ENCODE measurements at places on chromosomes 1 and 21.
A peak's percentile ranks its signal among the peaks of the same experiment; 100 is the strongest.

DNA sequence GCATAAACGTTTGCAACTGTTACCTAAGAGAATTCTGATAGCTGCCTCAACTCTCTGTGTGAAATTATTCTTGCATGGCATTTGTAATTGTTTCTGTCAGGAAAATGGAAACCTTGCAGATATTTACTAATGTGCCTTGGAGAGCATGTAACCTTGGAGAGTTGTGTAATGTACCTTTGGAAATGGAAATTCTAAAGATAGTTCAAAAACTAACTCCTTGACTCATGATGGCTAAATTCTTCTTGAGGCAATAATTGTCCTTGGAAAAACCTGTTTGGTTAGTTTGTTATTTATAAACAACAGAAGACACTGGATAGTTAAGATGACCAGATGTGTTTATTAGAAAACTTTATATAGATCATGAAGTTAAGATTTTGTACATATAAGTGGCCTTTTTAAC is 1033.8 kb downstream of the PLA2G4A start:
- no peak for DNase-seq

GRCh38 chr1:24180676-24181075 is 6.4 kb downstream of the IFNLR1 start:
- no peak for DNase-seq

DNA sequence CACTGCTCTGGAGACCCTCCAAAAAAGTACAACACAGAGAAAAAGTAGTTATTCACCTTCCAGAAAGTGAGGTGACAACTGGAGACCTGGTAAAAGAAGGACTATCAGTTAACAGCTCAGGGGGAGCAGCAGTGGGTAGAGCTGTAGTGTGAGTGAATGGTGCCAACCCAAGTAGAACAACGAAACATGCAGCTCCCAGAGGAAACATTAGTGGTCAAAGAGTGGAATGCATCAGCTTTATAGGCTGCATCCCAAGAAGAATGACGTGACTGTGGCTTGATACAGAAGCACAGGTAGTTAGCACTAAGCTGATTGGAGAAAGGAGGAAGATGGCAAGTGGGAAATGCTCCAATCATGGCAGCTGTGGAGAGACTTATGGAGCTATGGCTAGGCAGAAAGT is 275.7 kb upstream of the CAMK1G start:
- no peak for DNase-seq

DNA sequence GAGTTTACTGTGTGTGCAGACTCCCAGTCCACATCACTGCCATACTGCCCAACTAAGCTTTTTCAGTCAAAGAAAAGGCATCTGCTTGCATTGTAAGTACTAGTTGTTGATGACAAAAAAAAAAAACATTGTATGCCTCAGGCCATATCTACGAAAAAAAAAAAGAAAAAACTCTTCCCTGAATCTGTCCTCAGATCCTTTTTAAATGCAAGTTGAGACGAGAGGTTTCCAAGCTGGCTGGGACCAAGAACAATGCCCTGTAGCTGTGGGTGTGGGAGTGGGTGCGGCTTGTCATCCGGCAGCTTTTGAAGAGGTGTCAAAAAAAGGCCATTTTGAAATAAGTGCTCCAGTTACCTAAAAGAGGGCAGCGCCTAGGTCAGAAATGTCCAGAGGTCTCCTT is 29.2 kb upstream of the HHAT start:
- no peak for DNase-seq

- no peak for DNase-seq
Observed at GRCh38 chr1:5750186-5751162, 241.8 kb downstream of the NPHP4 start.

DNA sequence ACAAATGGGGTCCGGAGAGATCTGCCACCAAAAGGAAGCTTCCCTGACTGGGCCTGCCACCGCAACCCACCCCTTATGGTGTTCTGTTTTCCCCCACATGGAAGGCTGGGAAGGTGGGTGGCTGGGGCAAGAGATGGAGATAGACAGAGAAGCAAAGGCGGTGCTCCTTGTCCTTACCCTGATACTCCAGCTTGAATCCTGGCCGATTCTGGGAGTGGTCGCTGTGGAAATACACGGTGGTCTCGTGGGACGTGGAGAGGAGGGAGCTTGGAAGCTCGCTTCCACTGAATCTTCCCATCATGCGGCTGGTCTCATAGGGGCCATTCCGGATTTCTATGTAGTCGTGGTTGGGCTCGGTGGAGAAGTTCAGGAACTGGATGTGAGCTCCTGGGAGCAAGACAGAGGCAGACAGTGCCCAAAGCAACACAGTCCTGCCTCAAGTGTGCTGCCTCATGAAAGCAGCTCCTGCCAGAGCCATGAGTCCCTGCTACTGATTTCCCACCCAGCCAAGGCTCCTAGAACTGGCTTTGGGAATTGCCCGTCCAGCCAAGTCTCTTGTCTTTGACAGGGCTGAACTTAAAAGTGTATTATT is 138.5 kb downstream of the ZSCAN20 start:
- no peak for DNase-seq

- DNase-seq = no peak
Observed at GRCh38 chr1:109644670-109645069, 11.2 kb upstream of the GSTM4 start.

GRCh38 chr1:201050515-201051277 is 27.2 kb upstream of the KIF21B start:
- DNase-seq = no peak

DNA sequence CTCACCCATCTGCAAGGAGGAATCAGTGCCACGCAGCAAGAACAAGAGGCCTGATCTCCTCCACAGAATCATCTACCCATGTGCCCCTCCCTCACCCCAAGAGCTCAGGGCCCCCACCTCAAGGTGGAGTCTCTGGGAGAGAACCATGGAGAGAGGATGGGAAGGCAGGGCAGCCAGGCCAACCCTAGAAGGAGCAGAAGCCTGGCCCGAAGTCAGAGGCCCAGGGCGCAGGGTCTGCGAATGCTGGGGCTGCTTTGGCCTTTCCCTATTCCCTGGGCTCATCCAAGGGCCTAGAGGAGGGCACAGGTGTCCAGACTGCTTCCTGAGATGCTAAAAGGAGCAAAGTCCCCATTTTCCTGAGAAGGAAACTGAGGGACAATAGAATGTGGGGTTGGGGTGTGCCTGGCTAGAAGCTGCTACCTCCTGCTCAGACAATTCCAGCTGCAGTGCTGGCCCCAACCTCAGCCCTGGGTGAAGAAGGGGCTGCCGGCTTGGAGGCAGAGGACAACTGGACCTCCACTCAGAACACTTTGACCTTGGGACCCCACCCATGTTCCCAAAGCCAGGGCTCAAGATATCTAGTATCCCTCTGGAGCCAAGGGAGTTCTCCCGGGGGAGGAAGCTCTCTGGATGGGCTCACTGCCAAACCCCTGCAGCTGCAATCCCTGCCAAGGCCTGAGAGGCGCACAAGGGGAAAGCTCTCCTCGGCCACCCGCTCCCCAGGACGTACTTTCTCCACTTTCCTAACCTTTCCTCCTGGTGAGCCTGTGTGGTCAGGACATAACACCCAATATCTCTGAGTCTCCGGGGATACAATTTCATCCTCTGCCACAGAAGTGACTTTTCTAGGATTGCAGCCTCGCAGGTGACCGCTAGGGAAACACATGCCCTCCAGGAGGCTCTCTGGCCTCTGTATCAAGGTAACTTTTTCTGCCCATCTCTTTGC is 16.6 kb upstream of the LEMD1 start:
- peak; percentile 11 for DNase-seq

All from NCI-H2081 treated with DMSO at 0.1 percent for 48 hours (cell line).